ENCODE measurements at places on chromosomes 6 and 20. TPM values are rescaled to one million over a fixed set of nuclear protein-coding genes. Genes with fewer than 3 reads are reported as not detected.

The BNIP5 gene
- not detected for total RNA-seq

The RBM38 gene
- 26.6 TPM for total RNA-seq

The TGM2 gene
- 0.22 TPM for total RNA-seq

The FAM83C gene
- total RNA-seq, result not detected

The HLA-DQB1 gene
- 6.6 TPM for total RNA-seq

The NKAIN2 gene
- 0.45 TPM for total RNA-seq

The L3MBTL3 gene
- total RNA-seq, result 22.2 TPM

- DNase-seq, result no peak
- no peak overlapping the region for H3K27ac ChIP-seq
- no peak overlapping the region for H3K4me3 ChIP-seq
- no peaks in the 10 kb centered on the region for H3K27me3 ChIP-seq
- H3K36me3 ChIP-seq, result no peaks in the 10 kb centered on the region
Observed at GRCh38 chr20:45052698-45053429, 48.1 kb downstream of the KCNS1 start.

DNA sequence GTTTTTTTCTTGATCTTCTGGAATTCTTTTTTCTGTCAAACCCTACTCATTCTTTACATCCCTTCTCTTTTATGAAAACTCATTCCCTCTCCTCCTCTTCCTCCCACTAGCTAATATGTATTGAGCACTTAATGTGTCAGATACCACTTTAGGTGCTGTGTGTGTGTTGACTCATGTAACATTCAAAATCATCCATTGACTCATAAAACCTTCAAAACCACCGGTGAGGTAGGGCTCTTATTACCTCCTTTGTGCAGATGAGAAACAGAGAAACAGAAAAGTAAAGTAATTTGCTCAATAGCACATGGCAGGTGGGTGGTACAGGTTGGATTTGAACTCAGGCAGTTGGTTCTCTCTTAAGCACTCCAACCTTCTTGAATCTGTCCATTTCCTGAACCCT, 136.3 kb upstream of the NEDD9 start:
- no peak overlapping the region for H3K27ac ChIP-seq
- peaks cover 23% of the 10 kb centered on the region for H3K4me1 ChIP-seq
- H3K27me3 ChIP-seq, result no peaks in the 10 kb centered on the region
- no peak overlapping the region for H3K4me3 ChIP-seq
- no peak for DNase-seq

DNA sequence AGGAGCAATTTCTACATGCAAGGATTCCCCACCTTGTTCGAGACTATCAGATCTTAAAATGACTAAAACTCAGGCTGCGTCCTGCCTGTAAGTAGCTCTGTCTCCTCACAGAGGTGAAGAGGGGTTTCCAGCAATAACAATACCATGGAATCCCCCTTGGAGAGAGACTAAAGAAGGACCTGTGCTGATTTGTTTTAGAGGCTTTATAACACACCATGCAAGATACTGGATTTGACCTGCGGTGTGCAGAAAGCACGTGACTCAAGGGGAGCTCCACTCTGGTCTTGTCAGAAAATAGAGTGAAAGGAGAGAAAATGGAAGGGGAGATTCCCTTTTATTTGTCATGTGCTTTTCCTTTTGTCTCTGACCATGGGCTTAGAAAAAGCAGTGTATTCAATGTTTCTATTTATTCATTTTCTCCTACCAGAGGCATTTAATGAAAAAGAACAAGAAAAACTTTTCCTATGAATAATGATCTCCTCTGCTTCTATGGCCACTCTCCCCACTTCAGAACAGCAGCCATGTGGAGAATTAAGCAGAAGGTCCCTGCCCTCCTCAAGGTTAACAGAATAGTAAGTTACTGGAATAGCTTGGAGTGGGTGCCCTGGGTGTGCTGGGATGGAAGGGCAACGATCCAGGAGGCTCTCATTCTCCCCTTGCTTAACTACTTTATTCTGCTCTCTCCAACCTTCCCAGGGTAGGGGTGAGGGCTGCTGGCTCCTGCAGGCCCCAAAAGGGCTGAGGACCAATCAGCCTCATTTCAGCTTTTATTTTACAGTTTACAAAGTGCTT, 19.2 kb upstream of the MRPS10 start:
- no peak overlapping the region for H3K4me3 ChIP-seq
- DNase-seq, result no peak
- H3K4me1 ChIP-seq, result peaks cover 15% of the 10 kb centered on the region
- H3K27ac ChIP-seq, result no peak overlapping the region
- H3K27me3 ChIP-seq, result no peaks in the 10 kb centered on the region

- no peaks in the 10 kb centered on the region for H3K36me3 ChIP-seq
- peaks cover 21% of the 10 kb centered on the region for H3K27me3 ChIP-seq
- no peak overlapping the region for H3K27ac ChIP-seq
- H3K4me1 ChIP-seq, result peaks cover 38% of the 10 kb centered on the region
- no peak for DNase-seq
- no peak overlapping the region for H3K4me3 ChIP-seq
Observed at GRCh38 chr6:36663504-36664446, 14.7 kb upstream of the CDKN1A start.

GRCh38 chr20:15756754-15757115, 816.5 kb downstream of the KIF16B start:
- H3K27me3 ChIP-seq, result no peaks in the 10 kb centered on the region
- H3K36me3 ChIP-seq, result no peaks in the 10 kb centered on the region
- H3K27ac ChIP-seq, result no peak overlapping the region

DNA sequence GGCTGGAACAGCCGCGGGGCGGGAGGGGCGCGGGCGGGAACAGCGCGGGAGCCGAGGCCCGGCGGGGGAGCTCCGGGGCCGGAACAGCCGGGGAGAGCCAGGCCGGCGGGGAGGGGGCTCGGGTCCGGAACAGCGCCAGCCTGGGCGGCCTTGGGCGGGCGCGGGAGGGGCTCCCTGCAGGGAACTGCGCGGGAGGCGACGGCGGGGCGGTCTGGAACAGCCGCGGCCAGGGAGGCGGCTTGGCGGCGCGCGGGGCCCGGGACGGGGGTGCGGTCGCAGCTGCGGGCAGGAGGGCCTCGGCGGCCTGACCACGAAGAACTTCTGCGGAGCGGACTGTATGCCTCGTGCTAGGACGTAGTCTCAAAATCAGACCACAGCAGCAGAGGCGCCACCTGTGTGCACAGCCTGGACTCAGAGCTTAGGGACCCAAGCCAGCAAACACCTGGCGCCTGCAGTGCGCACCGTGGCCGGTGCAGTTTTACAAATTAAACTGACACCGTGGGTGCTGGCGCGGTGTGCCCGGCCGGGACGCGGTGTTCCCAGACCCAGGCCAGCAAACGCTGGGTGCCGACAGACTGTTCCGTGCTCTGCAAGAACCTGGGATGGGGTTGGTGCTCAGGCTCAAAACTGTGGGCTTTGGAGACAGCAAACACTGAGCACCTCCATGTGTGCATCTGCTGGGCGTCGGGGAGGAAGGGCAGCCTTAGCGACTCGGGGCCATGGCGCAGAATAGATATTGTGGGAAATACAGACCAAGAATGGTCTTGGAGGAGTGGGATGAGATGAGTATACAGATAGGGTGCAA, 572 bp downstream of the ZNF341 start:
- no peaks in the 10 kb centered on the region for H3K36me3 ChIP-seq
- H3K27me3 ChIP-seq, result no peaks in the 10 kb centered on the region
- peaks cover 10% of the 10 kb centered on the region for H3K4me1 ChIP-seq

DNA sequence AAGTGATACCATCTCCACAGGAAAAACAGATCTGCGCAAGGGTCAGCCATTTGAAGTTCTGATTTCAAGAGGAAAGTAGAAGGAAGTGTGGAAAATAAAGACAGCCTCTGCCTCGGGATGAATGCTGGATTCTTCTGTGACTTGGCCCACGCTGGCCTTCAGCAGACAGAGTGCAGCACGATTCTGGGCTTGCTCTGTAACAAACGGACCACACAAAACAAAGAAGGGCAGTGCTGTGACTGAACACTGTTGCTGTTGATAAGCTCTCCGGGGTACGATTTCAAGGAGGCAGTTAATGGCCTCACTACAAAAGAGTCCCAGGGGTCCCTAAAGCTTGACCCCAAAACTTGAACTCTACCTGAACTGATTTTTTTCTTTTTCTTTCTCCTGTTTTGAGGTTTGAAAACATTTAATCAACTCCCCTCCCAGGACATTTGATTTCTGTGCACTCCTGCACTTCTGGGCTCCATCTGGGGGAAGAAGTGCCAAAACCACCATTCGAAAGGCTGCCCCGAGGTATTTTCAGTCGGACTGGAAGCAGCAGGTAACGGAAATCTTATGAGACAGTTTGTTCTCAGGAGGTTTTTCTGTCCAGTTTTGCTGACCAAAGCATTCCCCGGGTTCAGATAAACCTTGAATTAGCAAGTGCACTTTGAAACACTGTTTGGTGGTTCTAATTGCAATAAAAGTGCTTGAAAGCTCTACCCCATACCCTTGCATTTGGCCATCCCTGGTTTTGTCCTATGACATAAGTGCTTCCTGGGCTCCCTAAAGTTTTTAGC, 189.6 kb downstream of the MYLK4 start:
- no peak overlapping the region for H3K4me3 ChIP-seq
- no peak for DNase-seq
- H3K27me3 ChIP-seq, result no peaks in the 10 kb centered on the region
- H3K4me1 ChIP-seq, result peaks cover 8% of the 10 kb centered on the region
- H3K36me3 ChIP-seq, result no peaks in the 10 kb centered on the region

DNA sequence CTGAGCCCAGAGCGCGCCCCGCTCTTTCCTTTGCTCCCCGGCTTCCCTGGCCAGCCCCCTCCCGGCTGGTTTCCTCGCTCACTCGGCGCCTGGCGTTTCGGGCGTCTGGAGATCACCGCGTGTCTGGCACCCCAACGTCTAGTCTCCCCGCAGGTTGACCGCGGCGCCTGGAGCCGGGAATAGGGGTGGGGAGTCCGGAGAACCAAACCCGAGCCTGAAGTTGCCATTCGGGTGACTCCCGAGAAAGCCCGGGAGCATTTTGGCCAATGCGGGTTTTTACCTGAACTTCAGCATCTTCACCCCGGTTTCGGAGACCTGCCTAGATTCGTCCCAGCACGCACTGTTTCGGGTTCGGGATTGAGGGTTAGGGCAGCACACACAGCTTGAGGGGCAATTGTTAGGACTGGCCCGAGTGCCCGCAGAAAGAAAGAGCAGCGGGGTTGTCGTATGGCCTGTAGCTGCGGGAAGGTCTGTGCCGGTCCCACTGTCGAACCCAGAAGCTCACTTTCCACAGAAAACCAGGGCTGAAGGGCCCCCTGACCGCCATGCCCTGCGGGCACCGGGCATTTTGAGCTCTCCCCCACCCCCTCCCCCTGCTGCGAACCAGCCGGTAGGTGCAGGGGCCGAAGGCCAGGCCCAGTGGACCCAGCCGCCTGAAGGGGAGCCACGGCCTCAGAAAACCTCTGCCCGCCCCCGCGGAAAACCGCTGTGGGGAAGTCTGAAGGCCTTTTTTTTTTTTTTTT, 2.1 kb downstream of the FOXP4 start:
- peaks cover 64% of the 10 kb centered on the region for H3K4me1 ChIP-seq
- no peak overlapping the region for H3K27ac ChIP-seq
- peaks cover 87% of the 10 kb centered on the region for H3K27me3 ChIP-seq
- peak overlapping the region; percentile 89 for H3K4me3 ChIP-seq

DNA sequence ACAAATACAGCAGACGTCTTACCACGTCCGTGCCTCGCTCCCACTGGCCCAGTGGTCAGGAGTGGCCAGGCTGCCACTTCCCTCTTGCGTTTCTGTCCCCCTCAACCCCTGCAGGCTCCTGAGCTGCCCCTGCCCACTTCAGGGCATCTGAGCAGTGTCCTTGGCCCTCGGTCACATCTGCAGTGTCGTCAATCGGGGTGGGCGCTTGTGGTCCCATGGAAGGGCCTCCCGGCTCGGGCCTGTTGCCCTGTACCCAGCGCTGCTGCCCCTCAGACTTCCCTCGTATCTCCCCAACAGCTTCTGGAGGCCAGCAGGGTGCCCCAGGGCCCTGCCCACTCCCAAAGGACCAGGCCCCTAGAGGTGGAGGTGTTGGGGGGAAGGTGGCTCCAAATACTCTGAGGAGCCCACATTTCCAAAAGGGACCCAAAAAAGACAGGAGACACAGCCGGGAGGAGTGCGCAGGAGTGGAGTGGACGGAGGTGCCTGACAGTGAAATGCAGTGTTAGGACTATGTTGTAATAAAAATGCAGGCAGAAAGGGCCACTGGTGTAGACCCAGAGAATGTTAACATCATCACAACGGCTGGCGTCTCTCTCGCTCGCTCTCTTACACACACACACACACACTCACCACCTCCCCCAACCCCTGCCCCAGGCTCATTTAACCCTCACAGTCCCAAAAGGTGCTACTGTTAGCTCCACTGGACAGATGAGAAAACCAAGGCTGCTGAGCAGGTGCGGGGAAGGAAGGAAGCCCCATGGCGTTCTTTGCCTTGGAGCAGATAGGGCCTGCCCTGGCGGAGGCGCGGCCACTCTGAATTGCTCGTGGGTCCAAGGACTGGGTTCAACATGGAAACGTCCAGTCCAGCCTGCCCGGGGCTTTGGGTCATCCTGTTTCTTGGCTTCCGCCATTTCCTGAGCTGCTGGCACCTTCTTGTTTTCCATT, 343.9 kb downstream of the ZFAND3 start:
- H3K4me1 ChIP-seq, result peaks cover 3% of the 10 kb centered on the region
- H3K27me3 ChIP-seq, result no peaks in the 10 kb centered on the region
- no peak overlapping the region for H3K4me3 ChIP-seq
- H3K36me3 ChIP-seq, result no peaks in the 10 kb centered on the region

DNA sequence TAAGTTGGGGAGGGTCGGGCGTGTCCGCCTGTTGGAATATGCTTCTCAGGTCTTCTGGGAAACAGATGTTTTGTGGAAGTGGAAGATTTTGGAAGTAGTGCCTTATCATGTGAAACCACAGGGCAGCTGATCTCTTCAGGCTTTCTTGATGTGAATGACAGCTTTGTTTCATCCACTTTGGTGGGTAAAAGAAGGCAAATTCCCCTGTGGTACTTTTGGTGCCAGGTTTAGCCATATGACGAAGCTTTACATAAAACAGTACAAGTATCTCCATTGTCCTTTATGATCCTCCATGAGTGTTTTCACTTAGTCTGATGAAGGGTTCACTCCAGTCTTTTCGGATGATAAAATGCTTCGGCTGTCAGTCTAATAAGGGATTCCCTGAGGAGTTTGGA, 4.6 kb downstream of the IRF4 start:
- peaks cover 75% of the 10 kb centered on the region for H3K27me3 ChIP-seq
- H3K36me3 ChIP-seq, result no peaks in the 10 kb centered on the region
- H3K4me3 ChIP-seq, result no peak overlapping the region
- H3K4me1 ChIP-seq, result peaks cover 4% of the 10 kb centered on the region

DNA sequence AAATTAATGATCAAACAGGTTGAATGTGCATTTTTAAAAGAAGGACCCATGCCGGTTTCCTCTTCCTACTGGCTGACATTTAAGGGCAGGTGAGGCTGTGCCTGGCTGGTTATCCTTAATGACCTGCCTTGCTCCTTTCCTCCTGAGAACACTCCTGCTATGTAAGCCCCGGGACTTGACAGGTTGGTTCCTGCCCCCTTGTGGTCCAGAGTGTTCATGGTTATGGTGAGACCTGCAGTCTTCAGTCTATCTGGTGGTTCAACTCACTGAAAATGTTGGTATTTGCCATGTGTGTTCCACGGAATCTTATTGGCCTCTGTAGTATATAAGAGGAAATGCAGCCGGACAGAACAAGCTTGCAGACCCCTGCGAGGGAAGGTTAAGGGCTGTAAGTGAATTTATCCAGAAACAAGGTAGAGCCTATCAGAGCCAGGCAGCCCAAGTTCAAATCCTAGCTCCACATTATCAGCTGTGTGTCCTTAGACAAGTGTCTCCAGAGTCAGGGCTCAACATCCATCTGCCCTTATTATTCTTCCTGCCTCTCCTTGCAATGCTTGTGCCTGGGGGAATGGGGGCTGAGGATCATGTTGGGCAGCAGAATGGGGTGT, 5.2 kb upstream of the BPIFA3 start:
- no peak overlapping the region for H3K27ac ChIP-seq
- peak; percentile 86 for DNase-seq
- H3K36me3 ChIP-seq, result no peaks in the 10 kb centered on the region
- no peak overlapping the region for H3K4me3 ChIP-seq
- peaks cover 59% of the 10 kb centered on the region for H3K27me3 ChIP-seq

GRCh38 chr20:57076951-57077350, 189.5 kb downstream of the BMP7 start:
- H3K4me1 ChIP-seq, result no peaks in the 10 kb centered on the region
- no peak overlapping the region for H3K4me3 ChIP-seq
- no peaks in the 10 kb centered on the region for H3K36me3 ChIP-seq
- H3K27me3 ChIP-seq, result peaks cover 22% of the 10 kb centered on the region

Measured in neural progenitor cell (in vitro differentiated cells).